Activated CD4-positive, alpha-beta T cell treated with anti-CD3 and anti-CD28 coated beads, Interleukin-2, Interleukin-4, amounts not matched to agents 100 ng/mL and 50 ng/mL, durations not matched to agents 16 hours and 8 hours (primary cell): ENCODE measurements at places on chromosomes 2 and 18.
A peak's percentile ranks its signal among the peaks of the same experiment; 100 is the strongest.

- DNase-seq: no peak
Measured at GRCh38 chr2:70934981-70935380, 719 bp upstream of the ATP6V1B1 start.

GRCh38 chr2:159562248-159562647 is 54.1 kb downstream of the BAZ2B start:
- no peak for DNase-seq

DNA sequence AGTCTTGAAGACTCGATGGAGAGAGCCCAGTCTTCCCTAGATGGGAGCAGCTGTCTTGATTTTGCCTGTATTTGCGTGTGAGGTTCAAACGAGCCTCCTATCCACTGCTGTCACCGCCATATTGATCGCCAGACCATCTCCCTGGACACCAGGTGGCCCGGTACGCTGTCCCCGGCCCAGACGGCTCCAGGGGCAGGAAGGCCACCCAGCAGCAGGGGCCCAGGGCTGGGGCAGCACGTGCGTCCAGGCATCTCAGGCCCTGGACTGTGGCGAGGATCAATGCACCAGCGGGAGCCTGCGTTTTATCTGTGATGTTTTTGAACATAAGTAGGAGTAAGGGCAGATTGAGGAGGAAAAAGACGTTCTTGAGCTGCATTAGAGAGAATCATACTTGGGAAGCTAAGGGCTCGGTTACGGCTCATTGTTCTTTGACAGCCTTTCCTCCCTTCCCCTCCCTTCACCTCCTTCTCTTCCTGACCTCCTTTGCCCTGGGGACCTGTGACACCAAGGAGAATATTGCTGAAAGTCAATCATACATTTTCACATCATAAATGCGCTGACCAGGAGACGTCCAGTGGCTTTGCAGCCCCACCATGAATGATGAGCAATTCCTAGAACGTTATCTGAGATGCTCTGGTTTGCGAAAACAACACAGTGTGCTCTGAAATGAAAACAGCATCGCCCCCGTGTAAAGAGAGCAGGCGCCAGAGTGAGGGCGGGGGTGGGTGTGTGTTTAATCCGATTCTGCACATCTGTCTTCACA is 711.2 kb upstream of the SALL3 start:
- DNase-seq: no peak

- no peak for DNase-seq
Measured at GRCh38 chr2:241074065-241074818, 27.8 kb downstream of the MTERF4 start.

GRCh38 chr2:219334076-219334475 is 1.5 kb upstream of the RESP18 start:
- no peak for DNase-seq

DNA sequence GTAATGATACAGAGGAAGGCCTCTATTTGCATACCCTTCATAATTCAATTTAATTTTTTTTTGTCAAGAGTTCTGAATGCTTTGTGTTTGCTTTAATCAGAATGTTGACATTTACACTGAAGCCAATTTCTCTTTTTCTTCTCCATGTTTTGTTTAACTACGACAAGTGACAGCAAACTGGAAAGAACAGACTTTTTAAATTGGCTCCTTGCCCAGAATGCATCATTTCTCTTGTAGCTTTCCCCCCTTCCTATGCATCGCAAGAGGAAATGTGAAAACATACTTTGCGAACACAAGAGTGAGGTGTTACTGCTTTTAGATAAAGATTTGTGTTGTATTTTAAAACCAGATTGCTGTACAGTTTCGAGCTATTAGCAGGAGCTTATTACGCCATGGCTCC is 955.2 kb upstream of the CELF4 start:
- no peak for DNase-seq

- DNase-seq: no peak
Measured at GRCh38 chr2:182893666-182894065, 27.2 kb upstream of the FRZB start.

- DNase-seq: no peak
Measured at GRCh38 chr18:45175511-45175910, 439.8 kb upstream of the SLC14A2 start.

- no peak for DNase-seq
Measured at GRCh38 chr2:9945596-9945995, 5.9 kb upstream of the GRHL1 start.

- DNase-seq: no peak
Measured at GRCh38 chr2:163453920-163454319, 281.9 kb downstream of the FIGN start.

DNA sequence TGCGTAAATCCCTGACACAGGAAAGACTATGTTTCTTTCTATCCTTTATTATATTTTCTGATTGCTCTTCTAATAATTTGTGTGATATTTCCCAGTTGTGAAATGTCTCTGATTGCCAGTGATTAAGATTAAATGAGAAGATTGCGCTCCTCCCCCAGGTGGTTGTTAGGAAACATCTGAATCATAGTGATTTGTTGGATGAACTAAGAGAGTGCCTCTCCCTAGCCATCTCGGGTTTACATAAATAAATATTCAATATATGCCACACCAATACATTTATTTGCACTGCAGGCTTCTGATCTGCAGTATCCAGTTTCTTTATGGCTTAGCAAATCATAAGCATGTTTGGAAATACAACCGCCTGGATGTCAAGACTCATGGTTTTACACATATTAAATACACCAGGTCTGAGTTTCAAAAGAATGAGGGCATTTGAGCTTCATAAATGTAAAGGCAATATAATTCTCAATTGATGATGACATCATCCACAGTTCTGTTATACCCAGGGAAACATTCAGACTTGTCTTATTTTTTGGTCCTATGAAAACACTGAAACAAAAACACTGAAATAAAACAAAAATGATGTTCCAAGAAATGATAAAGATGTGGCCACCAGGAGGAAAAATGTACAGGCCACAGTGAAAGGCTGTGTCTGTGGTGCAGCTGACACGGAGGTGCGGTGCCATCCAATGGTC is 826.7 kb upstream of the ACVR2A start:
- DNase-seq: no peak

- DNase-seq: no peak
Measured at GRCh38 chr2:175633227-175633626, 368.8 kb downstream of the LNPK start.

- no peak for DNase-seq
Measured at GRCh38 chr2:215060861-215061536, 77.4 kb downstream of the ABCA12 start.

DNA sequence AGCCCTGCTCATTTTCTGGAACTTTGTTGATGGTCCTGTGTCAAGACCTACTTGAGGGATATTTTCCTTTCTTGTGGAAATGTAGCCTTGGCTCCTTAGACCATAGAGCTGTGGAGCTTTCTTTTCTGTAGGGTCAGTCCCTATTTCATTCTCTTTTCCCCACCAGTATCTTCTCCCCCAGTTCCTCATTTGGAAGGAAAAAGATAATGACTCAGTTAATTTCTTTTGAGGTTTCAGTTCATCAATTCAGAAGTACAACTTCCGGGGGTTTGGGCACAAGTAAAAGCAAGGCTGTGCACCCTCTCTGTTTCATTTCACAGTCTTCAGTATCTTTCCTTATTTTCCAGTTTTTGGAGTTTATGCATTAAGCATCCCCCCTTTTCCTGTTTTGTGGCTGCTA is 70.7 kb downstream of the CDC42EP3 start:
- DNase-seq: peak; percentile 50

- peak; percentile 15 for DNase-seq
Measured at GRCh38 chr2:28956415-28956826, 24.7 kb upstream of the TOGARAM2 start.

DNA sequence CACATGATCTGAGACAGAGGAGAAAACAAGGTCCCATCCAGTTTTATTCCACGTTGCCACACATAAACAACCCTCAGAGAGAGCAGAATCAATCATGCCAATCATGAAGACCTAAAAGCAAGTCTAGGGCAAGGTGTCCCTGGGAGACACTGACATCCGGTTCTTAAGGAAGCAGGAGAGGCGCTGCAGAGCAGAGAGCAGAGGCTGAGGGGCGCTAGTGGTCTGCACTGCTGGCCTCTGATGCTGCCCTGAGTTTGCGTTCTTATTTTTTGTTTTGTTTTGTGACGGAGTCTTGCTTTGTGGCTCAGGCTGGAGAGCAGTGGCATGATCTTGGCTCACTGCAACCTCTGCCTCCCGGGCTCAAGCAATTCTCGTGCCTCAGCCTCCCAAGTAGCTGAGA is 83.3 kb downstream of the SMIM21 start:
- DNase-seq: no peak

- no peak for DNase-seq
Measured at GRCh38 chr2:218137514-218137913, 11.7 kb downstream of the CXCR2 start.

DNA sequence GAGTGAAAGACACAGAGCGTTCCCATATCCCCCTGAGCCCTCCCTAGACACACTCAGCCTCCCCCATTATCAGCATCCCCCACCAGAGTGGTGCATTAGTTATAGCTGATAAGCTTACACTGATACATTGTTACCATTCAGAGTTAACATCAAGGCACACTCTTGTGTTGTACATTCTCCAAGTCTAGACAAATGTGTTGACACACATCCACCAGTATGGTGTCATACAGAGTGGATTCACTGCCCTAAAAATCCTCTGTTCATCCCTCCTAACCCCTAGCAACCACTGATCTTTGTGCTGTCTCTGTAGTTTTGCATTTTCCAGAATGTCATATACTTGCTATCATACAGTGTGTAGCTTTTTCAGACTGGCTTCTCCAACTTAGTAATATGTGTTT is 78.0 kb upstream of the RPL31 start:
- DNase-seq: no peak

GRCh38 chr18:11994336-11994702 is 13.0 kb downstream of the IMPA2 start:
- no peak for DNase-seq

DNA sequence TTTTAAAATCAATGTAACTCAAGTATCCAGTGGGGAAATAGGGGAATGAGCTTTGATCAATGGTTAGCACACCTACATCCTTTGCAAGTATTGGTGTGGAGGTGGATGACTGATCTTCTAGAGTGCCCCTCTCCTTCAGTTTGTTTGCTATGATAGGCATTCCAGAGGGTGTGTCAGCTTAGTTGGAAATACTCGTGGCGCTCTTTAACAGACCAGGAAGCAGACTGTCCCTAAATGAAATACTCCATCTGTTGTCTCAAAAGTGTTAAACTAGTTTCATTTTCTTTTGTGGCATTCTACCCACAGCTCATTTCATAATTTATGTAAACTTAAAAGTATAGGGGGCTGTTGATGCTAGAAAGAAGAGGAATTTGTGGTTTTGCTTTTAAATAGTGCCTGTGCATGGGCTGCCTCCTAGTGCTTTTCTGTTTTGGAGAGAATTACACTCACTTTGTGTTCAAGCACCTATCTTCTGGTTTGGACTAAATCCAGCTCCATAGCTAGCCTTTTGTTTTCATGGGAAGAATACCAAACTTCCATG is 66.2 kb downstream of the STAT1 start:
- DNase-seq: no peak

DNA sequence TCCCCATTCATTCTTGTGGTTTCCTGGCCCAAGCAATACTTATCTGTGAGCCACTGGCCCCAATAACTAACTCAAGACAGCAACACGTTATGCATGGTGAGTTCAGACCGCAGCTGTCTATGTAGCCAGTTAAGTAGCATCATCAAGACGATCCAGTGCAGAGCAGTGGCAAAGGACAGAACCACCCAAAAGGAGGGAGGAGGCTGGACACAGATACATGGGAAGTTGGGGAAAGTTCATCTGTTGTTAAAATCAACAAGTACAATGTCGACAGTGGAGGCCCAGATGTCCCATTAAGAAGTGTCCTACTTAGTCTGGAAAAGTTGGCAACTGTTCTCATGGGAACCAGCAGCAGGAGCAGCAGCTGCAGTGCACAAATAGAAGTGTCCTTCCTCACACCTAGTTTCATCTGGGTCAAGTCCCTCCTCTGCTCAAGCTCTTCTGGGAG is 106.9 kb upstream of the THOC1 start:
- DNase-seq: no peak

DNA sequence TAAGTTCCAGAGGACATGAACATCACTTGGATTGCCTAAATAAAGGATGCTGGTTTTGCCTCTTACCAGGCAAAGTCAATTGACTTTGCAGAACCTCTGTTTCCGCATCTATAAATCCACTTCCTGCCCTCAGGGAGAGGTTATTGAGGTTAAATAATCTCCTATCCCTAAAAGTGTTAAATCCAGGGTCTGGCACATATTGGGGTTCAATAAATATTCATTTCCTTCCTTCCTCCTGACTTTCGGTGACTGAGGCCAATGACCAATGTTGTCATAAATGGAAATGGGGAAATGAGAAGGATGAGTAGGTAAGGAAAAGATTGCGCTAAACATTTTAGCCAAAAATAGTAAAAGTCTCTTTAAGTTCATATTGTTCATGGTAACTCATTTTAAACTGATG is 16.0 kb downstream of the BCL2 start:
- DNase-seq: no peak

- no peak for DNase-seq
Measured at GRCh38 chr2:217256251-217256650, 396.4 kb upstream of the TNP1 start.

DNA sequence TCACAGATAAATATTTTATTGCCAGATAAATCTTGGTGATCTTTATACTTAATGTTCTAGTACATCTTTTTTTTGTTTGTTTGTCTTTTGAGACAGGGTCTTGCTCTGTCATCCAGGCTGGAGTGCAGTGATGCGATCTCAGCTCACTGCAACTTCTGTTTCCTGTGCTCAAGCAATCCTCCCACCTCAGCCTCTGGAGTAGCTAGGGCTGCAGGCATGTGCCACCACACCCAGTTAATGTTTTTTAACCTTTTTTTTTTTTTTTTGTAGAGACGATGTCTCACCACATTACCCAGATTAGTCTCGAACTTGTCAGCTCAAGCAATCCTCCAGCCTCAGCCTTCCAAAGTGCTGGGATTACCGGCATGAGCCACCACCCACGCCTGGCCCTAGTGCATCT is 9.1 kb upstream of the C1GALT1C1L start:
- no peak for DNase-seq

DNA sequence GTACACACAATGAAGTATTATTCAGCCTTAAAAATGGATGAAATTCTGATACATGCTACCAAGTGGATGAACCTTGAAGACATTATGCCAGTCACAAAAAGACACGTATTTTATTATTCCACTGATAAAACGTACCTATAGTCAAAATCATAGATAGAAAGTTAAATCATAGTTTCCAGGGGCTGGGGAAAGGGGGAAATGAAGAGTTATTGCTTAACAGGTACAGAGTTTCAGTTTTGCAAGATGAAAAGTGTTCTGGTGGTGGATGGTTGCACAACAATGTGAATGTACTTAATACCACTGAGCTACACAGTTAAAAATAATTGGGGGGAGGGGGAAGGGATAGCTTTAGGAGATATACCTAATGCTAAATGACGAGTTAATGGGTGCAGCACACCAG is 279.0 kb upstream of the STON1 start:
- peak; percentile 48 for DNase-seq

DNA sequence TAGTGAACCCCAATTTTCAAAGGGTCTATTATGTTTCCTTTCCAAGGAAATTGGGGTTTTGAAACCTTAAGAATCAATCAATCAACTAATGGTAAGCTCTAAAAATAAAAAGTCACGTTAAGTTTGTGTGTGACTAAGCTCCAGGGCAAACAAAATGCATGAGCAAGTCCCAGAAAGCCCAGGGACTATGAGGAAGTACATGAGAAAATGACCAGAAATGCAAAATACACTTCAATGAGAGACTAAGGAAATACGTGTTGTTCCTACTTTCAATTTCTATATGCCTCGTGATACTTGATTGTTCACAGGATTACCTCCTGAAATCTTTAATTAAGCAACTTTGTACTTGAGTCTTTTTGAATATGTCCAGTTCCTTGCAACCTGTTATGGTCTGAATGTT is 684.4 kb upstream of the SYT4 start:
- DNase-seq: no peak

- DNase-seq: peak; percentile 54
Measured at GRCh38 chr2:88059979-88060906, 4.7 kb upstream of the KRCC1 start.
